ENCODE measurements at places on chromosomes 1 and 21.
A peak's percentile ranks its signal among the peaks of the same experiment; 100 is the strongest.

DNA sequence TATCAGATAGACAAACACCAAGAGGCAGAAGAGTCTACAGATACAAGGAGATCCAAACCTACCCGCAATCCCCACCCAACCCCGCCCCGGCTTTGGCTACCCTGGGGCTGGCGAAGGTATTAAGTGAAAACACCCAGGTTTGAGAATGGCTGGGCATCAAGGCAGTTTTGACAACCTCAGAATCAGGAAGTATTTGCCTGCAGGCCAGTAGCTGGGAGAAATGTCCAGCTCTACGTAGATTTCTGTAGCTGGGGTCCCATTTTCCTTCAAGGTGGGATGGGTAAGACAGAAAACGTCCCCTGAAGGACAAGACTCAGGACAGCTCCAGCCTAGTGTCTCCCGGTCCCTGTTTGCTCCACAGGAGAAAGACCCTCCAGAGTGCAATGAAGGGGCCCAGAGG is 101.8 kb upstream of the ERG start:
- DNase-seq, result no peak
- H3K36me3 ChIP-seq, result no peaks in the 10 kb centered on the region
- H3K4me1 ChIP-seq, result no peaks in the 10 kb centered on the region
- no peaks in the 10 kb centered on the region for H3K27me3 ChIP-seq
- H3K4me3 ChIP-seq, result no peak overlapping the region
- H3K27ac ChIP-seq, result no peak overlapping the region

GRCh38 chr1:151718011-151718431 is 1.4 kb upstream of the CELF3 start:
- no peak overlapping the region for H3K27ac ChIP-seq
- peaks cover 24% of the 10 kb centered on the region for H3K4me1 ChIP-seq
- no peak overlapping the region for H3K4me3 ChIP-seq
- H3K27me3 ChIP-seq, result peaks cover 77% of the 10 kb centered on the region
- no peak for DNase-seq

DNA sequence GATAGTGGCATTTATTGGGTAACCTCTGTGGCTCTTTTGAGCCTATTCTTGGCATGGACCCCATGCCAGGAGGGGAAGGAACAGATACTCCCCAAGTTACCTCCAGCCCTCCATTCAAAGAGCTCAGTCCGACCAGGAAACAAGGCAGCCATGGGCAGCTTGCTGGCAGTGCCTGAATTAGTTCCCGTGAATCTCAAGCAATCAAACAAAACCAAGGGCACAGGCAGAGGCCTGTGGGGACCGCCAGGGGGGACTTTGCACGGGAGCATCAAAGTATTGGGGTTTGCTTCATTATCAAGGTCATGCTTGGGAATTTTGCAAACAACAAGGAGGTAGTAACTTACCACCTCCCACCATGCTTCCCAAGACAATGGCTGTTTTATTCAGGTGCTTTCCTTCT is 81.2 kb upstream of the IFFO2 start:
- DNase-seq, result no peak
- no peak overlapping the region for H3K27ac ChIP-seq
- no peaks in the 10 kb centered on the region for H3K36me3 ChIP-seq
- H3K4me3 ChIP-seq, result no peak overlapping the region

GRCh38 chr21:17612565-17613241 is at the start of gene BTG3:
TSS of gene BTG3 (minus strand) at chr21:17612901. CDS start at chr21:17609144, 3,757 bp downstream.
- H3K27me3 ChIP-seq, result no peaks in the 10 kb centered on the region
- peaks cover 34% of the 10 kb centered on the region for H3K36me3 ChIP-seq
- H3K4me3 ChIP-seq, result peak within 1 kb of the TSS; percentile 90

GRCh38 chr1:119956306-119956705 is 60.0 kb upstream of the ADAM30 start:
- H3K27me3 ChIP-seq, result no peaks in the 10 kb centered on the region
- no peak overlapping the region for H3K4me3 ChIP-seq

GRCh38 chr1:24109686-24110475 is 2.1 kb downstream of the MYOM3 start:
- no peak overlapping the region for H3K27ac ChIP-seq
- no peak for DNase-seq
- no peaks in the 10 kb centered on the region for H3K36me3 ChIP-seq
- no peak overlapping the region for H3K4me3 ChIP-seq

DNA sequence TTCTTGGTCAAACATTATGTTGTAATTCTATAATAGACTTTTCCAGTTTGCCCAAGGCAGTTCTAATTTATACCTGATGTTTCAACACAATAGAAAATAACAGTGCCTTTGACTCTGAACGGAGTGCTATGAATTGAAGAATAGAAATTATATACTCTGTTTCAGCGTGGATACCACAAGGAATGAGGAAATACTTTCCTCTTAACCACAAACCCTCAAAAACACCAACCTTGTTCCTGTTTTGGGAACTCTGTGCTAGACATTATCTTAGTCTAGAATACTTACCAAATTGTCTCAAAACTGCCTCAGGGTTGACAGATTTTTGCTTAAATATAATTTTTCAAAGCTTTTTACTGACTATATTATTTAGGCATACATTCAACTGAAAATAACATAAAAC is 1629.3 kb downstream of the MRPL39 start:
- H3K4me3 ChIP-seq, result no peak overlapping the region
- no peaks in the 10 kb centered on the region for H3K27me3 ChIP-seq
- H3K27ac ChIP-seq, result no peak overlapping the region
- no peaks in the 10 kb centered on the region for H3K36me3 ChIP-seq
- no peak for DNase-seq
- peaks cover 1% of the 10 kb centered on the region for H3K4me1 ChIP-seq

DNA sequence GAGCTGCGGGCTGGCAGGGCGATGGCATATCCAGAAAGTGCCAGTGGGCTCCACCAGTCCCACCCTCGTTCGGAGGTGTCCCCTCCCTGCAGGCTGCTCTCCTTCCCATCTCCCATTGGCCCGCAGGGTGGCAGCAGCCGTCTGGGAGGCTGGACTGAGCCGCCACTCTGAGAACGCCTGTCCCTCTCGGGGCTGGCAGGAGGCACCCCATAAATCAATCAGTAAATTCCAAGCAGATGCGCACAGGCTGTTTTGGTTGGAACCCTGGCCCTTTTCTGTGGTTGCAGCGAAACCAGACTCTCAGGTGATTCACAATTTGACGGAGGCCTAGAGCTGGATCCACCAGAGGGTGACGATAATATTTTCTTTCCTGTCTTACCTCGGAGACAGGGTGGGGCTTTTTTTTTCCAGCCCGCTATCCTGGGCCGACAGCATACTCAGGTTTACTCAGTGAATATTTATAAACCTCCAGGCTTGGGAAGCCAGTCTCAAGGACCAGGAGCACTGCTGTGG is 99.7 kb downstream of the GLIS1 start:
- H3K27me3 ChIP-seq, result peaks cover 5% of the 10 kb centered on the region
- H3K4me1 ChIP-seq, result no peaks in the 10 kb centered on the region
- DNase-seq, result no peak
- H3K36me3 ChIP-seq, result no peaks in the 10 kb centered on the region
- no peak overlapping the region for H3K4me3 ChIP-seq
- no peak overlapping the region for H3K27ac ChIP-seq

DNA sequence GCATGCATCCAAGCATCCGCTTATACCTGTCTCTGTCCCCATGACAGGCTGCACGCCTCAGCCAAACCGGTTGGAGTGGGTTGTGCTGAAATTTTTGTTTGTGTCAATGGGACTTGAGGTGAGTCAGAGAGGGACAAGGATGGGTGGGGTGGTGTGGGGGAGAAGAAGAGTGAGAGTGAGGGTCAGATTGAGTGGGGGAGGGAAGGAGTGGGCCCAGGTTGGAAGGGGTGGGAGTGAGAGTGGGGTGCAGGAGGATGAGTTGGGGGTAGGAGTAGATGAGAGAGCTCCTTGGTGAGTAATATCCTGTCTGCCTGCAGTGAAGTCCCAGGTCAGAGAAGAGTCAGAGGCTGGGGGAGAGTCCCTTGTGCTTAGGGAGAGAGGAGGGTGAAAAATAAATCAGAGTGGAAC is 3.3 kb upstream of the NECTIN4 start:
- H3K4me1 ChIP-seq, result peaks cover 33% of the 10 kb centered on the region
- H3K27me3 ChIP-seq, result no peaks in the 10 kb centered on the region
- peak; percentile 49 for DNase-seq
- peak overlapping the region; percentile 33 for H3K27ac ChIP-seq
- H3K4me3 ChIP-seq, result no peak overlapping the region

GRCh38 chr21:26597031-26597430 is 23.9 kb upstream of the CYYR1 start:
- H3K27me3 ChIP-seq, result no peaks in the 10 kb centered on the region
- H3K4me3 ChIP-seq, result no peak overlapping the region
- DNase-seq, result no peak
- no peaks in the 10 kb centered on the region for H3K4me1 ChIP-seq
- H3K36me3 ChIP-seq, result no peaks in the 10 kb centered on the region

- DNase-seq, result peak; percentile 34
- no peak overlapping the region for H3K27ac ChIP-seq
- peaks cover 2% of the 10 kb centered on the region for H3K27me3 ChIP-seq
Measured at GRCh38 chr1:29646161-29646775, 409.9 kb downstream of the PTPRU start.

DNA sequence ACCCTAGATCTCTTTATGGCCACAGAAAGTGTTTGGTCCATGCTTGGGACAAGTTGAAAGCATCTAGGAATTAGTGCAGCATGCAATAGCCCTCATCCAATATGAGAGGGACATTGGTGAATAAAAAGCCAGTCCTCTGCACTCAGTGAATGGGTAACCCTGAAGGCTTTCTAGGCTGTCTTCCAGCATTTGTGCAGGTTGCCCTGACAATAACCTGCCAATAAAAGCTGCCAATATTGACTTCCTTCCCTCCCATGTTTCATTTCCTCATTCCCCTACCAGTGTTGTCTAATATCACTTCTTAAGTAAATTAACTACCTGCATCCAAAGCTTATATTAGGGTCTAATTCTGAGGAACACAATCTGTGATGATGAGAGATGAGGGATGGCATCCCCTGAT is 563.6 kb upstream of the NEGR1 start:
- DNase-seq, result no peak
- H3K4me1 ChIP-seq, result no peaks in the 10 kb centered on the region
- H3K36me3 ChIP-seq, result no peaks in the 10 kb centered on the region
- no peak overlapping the region for H3K27ac ChIP-seq
- no peak overlapping the region for H3K4me3 ChIP-seq

DNA sequence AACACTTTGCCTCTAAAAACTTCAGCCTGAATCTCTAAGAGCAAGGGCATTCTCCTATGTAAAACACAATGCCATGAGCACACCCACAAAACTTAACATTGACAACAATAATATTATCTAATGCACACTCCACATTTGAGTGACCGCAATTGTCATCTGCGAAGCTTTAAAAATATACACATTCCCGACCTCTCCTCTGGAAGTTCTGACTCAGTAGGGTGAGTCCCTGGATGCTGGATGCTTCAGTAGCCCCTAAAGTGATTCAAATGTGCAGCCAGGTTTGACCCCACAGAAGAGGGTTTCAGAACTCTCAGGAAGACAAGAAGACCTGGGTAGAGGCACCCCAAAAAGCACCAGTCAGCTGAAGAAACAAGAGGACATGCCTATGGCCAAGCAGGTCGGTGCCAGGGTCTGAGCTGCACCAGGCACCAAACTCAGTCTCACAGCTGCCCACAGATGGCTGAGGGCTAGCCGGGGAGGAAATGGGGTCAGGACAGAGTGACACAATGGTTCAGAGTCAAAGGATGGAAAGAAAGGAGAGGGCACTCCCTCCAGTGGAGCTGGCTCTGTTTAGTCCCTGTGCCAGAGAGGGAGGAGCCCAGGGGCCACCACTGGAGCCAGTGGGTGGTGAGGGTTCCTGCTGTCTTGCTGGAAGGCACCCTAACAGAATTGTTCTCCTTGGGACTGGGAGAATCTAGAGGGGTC is 17.4 kb downstream of the PIK3C2B start:
- H3K4me3 ChIP-seq, result no peak overlapping the region
- H3K27ac ChIP-seq, result peak overlapping the region; percentile 16
- no peaks in the 10 kb centered on the region for H3K27me3 ChIP-seq
- no peaks in the 10 kb centered on the region for H3K36me3 ChIP-seq

GRCh38 chr1:185152187-185152767 is 4.5 kb downstream of the TRMT1L start:
- peaks cover 30% of the 10 kb centered on the region for H3K36me3 ChIP-seq
- no peak overlapping the region for H3K4me3 ChIP-seq
- no peaks in the 10 kb centered on the region for H3K27me3 ChIP-seq
- H3K4me1 ChIP-seq, result peaks cover 22% of the 10 kb centered on the region
- DNase-seq, result no peak
- H3K27ac ChIP-seq, result no peak overlapping the region

- no peak overlapping the region for H3K4me3 ChIP-seq
- H3K36me3 ChIP-seq, result no peaks in the 10 kb centered on the region
- H3K4me1 ChIP-seq, result no peaks in the 10 kb centered on the region
- no peak overlapping the region for H3K27ac ChIP-seq
- DNase-seq, result no peak
Measured at GRCh38 chr1:29271724-29272123, 35.4 kb downstream of the PTPRU start.

DNA sequence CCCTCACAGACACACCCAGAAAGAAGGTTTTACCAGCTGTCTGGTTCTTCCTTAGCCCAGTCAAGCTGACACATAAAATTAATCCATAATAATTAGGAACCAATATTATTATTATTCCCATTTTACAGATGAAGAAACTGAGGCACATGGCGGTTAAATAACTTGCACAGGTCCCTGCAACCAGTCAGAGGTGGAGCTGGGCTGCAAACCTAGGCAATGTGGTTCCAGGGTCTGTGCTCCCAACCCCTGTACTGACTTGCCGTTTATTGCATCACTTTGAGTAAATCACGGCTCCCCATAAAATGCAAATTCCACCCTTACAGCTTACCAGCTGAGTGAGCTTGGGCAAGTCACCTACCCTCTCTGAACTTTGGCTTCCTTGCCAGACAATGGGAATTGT is 179.2 kb upstream of the POU3F1 start:
- no peak for DNase-seq
- no peaks in the 10 kb centered on the region for H3K4me1 ChIP-seq
- no peak overlapping the region for H3K27ac ChIP-seq
- no peaks in the 10 kb centered on the region for H3K36me3 ChIP-seq
- H3K27me3 ChIP-seq, result peaks cover 24% of the 10 kb centered on the region

DNA sequence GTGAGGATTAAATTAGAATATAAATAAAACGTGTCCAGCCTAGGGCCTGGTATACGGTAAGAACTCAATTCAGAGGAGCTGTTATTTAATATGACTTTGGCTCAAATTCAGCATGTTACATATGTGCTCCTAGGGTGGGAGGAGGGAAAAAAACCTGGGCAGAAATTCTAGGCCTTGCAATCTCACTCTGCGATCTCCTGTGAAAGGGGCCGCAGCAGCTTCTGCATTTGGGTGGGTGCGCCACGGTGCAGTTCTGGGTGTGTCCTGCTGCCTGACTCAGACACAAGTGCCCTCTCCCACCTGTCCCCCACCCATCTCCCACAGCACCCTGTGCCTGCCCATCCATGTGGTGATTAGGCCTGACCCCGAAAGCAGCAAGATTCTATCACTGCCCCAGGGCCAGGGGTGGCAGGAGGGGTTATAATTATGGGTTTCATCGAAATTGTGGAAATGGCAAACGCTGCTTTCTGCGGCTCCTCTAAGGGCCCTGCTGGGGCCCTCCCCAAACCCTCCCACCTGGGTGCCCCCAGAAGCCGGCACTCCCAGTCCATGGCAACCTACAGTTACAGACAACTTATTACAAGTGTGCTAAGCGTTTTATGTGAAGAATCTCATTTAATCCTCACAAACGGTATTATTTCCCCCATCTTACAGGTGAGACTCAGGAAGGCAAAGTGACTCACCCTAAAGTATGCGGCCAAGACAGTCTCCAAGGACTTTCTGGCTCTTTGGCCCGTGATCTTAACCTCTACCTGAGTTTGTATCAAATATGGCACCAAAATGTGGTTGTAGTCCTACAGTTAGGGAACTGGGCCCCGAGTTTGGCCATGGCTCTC is 25.5 kb upstream of the GRHL3 start:
- H3K36me3 ChIP-seq, result no peaks in the 10 kb centered on the region
- H3K4me3 ChIP-seq, result no peak overlapping the region
- peak; percentile 32 for DNase-seq
- no peaks in the 10 kb centered on the region for H3K4me1 ChIP-seq

Measured in activated CD8-positive, alpha-beta memory T cell treated with anti-CD3 and anti-CD28 coated beads, Interleukin-2, amount 10 ng/mL, durations not matched to agents 7 days and 5 days (primary cell).